ENCODE measurements at places on chromosomes 1 and 21. TPM values are rescaled to one million over a fixed set of nuclear protein-coding genes. Genes with fewer than 3 reads are reported as not detected.

KPNA6 gene
- total RNA-seq, result 53.3 TPM

SYCP1 gene
- not detected for total RNA-seq

OR10J1 gene
- not detected for total RNA-seq

MROH7 gene
- total RNA-seq, result 20.4 TPM

DYNLT5 gene
- 2.7 TPM for total RNA-seq

RBM15 gene
- 27.3 TPM for total RNA-seq

LMX1A gene
- total RNA-seq, result 0.68 TPM

NVL gene
- 30.7 TPM for total RNA-seq

KCNE1 gene
- 10.8 TPM for total RNA-seq

EXO1 gene
- 0.42 TPM for total RNA-seq

CR1L gene
- total RNA-seq, result not detected

FAM177B gene
- total RNA-seq, result 3.1 TPM

- H3K4me3 ChIP-seq, result no peak overlapping the region
- no peaks in the 10 kb centered on the region for H3K27me3 ChIP-seq
- DNase-seq, result no peak
- H3K27ac ChIP-seq, result no peak overlapping the region
- no peaks in the 10 kb centered on the region for H3K36me3 ChIP-seq
Observed at GRCh38 chr1:93676427-93676826, 5.2 kb downstream of the BCAR3 start.

DNA sequence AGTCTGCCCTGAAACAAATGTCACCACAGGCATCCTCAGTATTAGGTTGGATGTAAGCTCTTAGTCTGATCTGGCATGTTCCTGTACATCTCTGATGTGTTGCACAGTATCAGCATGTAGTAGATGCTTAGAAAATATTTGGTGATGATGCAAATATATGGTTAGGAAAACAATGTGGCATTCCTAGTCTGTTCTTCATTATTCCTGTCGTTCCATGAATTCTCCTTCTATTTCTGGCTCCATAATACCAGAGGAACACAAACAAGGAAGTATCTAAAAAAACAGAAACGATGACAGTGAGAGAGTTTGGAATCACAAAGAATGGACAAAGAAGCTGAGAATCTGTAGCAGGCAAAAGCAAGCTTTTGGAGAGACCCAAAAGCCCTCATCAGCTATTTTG is 236.6 kb downstream of the HHAT start:
- no peaks in the 10 kb centered on the region for H3K36me3 ChIP-seq
- H3K27ac ChIP-seq, result no peak overlapping the region
- DNase-seq, result no peak
- H3K27me3 ChIP-seq, result no peaks in the 10 kb centered on the region
- no peaks in the 10 kb centered on the region for H3K4me1 ChIP-seq

- no peaks in the 10 kb centered on the region for H3K36me3 ChIP-seq
- no peak overlapping the region for H3K27ac ChIP-seq
- no peak for DNase-seq
- no peaks in the 10 kb centered on the region for H3K27me3 ChIP-seq
- H3K4me1 ChIP-seq, result no peaks in the 10 kb centered on the region
Observed at GRCh38 chr1:206873603-206874188, 8.3 kb downstream of the IL20 start.

DNA sequence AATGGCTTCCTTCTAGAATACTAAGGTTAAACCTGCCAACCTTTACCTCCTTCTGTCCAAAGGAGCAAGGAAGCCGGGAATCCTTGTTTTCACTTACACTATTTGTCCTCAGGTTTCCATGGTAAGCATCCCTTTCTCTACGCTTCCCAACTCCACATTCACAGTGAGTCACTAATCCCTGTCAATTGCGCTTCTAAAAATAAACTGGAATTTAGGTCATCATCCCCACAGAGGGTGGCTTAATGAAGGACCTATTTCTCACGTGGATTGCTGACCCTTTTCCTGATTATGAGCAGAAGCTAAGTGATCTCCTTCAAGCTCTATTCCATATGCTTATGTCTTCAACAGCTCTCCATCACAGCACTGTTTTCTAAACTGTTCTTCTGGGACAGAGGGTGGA is 39.9 kb upstream of the ABCA4 start:
- H3K4me3 ChIP-seq, result no peak overlapping the region
- no peak for DNase-seq
- no peaks in the 10 kb centered on the region for H3K4me1 ChIP-seq
- H3K36me3 ChIP-seq, result no peaks in the 10 kb centered on the region

GRCh38 chr1:203152158-203153034 is 23.2 kb downstream of the MYBPH start:
- no peak overlapping the region for H3K4me3 ChIP-seq
- DNase-seq, result no peak
- no peaks in the 10 kb centered on the region for H3K27me3 ChIP-seq

DNA sequence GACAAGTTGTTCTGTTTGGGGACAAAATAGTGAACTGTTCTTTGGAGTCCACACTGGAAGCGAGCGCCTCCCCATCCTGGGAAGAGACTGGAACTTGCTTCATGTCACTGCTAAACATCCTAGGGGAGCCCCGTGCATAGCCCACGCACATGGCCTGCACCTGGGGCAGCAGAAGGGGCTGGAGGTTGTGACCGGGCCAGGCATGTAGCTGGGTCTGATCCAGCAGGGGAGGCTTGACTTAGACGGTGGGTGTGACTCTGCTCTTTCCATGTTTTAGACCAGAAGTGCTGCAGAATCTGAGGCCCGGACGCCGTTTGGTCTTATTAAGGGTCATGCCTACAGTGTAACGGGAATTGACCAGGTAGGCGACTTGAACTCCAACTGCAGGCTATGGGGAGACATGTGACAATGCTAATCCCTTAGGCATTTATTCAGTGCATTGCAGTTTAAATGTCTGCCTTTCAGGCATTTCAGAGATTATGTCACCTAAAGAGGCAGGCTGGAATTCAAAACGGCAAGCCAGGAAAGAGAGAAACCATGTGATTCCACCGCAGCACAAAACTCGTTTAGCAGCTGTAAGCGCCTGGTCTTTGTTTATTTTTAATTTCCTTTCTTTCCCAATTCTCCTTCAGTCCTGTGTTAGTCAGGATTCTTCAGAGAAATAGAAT is 21.8 kb downstream of the CAPN9 start:
- H3K27ac ChIP-seq, result no peak overlapping the region
- peaks cover 8% of the 10 kb centered on the region for H3K4me1 ChIP-seq
- no peaks in the 10 kb centered on the region for H3K27me3 ChIP-seq
- no peaks in the 10 kb centered on the region for H3K36me3 ChIP-seq
- DNase-seq, result no peak
- H3K4me3 ChIP-seq, result no peak overlapping the region

GRCh38 chr1:224067207-224067606 is 46.7 kb upstream of the FBXO28 start:
- no peaks in the 10 kb centered on the region for H3K4me1 ChIP-seq
- H3K36me3 ChIP-seq, result no peaks in the 10 kb centered on the region
- H3K27me3 ChIP-seq, result no peaks in the 10 kb centered on the region
- no peak overlapping the region for H3K27ac ChIP-seq
- no peak for DNase-seq
- H3K4me3 ChIP-seq, result no peak overlapping the region

- no peaks in the 10 kb centered on the region for H3K36me3 ChIP-seq
- no peak overlapping the region for H3K27ac ChIP-seq
- no peak for DNase-seq
- no peaks in the 10 kb centered on the region for H3K4me1 ChIP-seq
- H3K4me3 ChIP-seq, result no peak overlapping the region
Observed at GRCh38 chr1:84037758-84038611, 39.1 kb upstream of the TTLL7 start.

DNA sequence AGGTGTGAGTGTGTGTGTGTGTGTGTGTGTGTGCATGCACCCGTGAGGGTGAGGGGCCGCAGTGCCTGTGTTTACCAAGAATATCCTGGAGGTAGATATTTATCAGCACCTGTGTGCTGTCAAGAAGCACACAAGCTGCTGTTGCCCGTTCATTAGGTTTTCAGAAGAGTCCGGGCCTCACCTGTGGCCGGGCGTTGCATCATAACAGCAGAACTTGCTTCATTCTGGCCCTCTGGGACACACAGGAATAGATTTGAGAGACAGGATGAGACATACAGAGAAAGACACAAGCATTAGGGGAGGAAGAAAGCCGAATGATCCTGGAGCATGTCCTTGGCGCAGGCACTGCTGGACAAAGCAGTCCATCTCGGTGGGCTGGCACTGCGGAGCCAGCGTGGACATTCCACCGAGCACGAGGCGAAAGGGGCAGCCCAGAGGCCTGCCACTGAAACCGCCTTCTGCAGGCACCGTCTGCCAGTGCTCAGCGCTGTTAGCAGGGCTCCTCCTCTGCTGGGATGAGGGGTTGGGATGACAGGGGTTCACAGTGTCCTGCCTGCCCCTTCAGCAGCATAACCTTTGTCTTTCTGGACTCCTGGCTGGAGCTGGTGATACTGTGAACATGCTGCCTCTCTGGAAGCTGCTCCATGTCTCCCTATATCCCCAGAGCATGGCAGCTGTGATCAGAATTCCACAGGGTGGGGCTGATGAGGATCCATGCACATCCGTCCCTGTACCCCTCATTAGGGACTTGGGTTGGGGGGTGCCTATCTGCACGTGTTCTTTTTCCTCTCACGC is 81.1 kb downstream of the PEX14 start:
- no peaks in the 10 kb centered on the region for H3K36me3 ChIP-seq
- no peaks in the 10 kb centered on the region for H3K27me3 ChIP-seq
- H3K27ac ChIP-seq, result no peak overlapping the region
- H3K4me3 ChIP-seq, result no peak overlapping the region

- H3K36me3 ChIP-seq, result no peaks in the 10 kb centered on the region
- no peaks in the 10 kb centered on the region for H3K4me1 ChIP-seq
- peak overlapping the region; percentile 81 for H3K27ac ChIP-seq
Observed at GRCh38 chr1:237042892-237043576, 1.1 kb downstream of the RYR2 start.

DNA sequence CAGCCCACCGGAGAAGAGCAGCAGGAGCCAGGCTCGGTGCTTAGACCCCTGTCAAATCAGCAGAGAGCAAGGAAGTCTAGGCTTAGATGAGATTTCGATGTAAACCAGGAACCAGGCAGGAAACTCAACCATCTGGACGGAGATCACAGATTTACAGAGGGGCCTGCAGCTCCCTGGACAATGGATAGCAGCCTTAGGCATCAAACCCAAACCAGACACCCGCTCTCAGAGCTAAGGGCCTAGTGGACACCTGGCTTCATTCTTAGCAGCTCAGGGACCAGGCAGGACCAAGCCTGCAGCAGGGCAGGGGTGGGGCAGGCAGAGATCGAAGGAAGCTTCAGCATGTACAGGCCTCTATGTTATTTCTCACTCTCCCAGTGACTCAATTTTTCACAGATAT is 127.8 kb upstream of the FMN2 start:
- DNase-seq, result no peak
- no peaks in the 10 kb centered on the region for H3K4me1 ChIP-seq
- H3K4me3 ChIP-seq, result no peak overlapping the region
- no peaks in the 10 kb centered on the region for H3K27me3 ChIP-seq

DNA sequence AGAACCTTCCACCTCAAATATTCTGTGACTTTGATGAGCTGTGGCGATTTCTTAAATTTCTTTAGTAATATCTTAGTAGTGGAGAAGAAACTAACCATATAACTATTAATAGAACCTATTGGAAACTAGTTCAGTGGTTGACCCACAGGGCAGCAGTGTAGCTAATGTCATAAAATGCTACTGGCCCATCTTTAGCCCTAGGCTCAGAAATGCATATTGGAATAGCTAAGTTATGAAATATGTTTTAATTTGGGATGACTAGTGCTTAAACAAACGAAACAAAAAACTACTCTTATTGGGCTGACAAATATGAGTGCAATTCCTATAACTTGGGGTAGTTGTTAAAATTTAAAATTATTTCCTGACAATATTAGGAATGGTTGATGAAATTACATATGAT is 20.2 kb downstream of the MACO1 start:
- peaks cover 12% of the 10 kb centered on the region for H3K36me3 ChIP-seq
- H3K4me1 ChIP-seq, result peaks cover 2% of the 10 kb centered on the region
- H3K27me3 ChIP-seq, result no peaks in the 10 kb centered on the region
- DNase-seq, result no peak
- H3K27ac ChIP-seq, result no peak overlapping the region
- H3K4me3 ChIP-seq, result no peak overlapping the region

DNA sequence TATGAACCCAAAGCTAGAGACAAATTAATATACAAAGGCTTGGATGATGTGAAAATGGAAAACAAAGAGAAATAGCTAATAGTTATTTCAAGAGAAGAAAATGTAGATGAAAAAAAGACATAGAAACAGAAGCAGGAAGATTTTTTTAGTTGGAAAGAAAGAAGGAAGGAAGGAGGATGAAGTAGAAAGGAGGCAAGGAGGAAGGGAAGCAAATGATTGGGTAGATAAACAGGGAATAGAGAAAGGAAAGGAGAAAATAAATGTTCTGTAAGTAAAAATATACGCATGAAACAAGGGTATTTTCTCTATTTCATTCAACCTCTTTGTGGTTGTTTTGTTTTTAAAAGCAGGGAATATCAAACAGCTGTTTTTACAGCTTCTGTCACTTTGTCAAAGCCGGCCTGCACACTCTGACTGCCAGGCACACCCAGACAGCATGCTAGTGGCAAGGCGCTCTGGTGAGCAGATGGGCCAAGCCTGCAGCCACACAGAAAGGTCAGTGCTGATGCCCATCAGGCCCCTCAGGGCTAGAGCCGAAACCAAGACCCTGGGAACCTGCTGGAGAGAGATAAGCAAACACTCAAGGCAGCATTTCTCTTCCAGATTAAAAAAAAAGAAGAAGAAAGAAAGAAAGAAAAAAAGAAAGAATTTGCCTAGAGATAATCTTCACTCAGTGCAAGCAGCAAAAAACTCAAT is 72.9 kb upstream of the CTTNBP2NL start:
- no peak overlapping the region for H3K27ac ChIP-seq
- peaks cover 1% of the 10 kb centered on the region for H3K4me1 ChIP-seq
- no peak overlapping the region for H3K4me3 ChIP-seq

GRCh38 chr1:99171184-99171813 is 93.0 kb upstream of the PLPPR4 start:
- H3K27ac ChIP-seq, result no peak overlapping the region
- no peak overlapping the region for H3K4me3 ChIP-seq
- no peaks in the 10 kb centered on the region for H3K36me3 ChIP-seq
- no peak for DNase-seq

GRCh38 chr1:239354231-239354630 is 32.1 kb upstream of the CHRM3 start:
- H3K27ac ChIP-seq, result no peak overlapping the region
- H3K4me3 ChIP-seq, result no peak overlapping the region
- DNase-seq, result no peak
- H3K36me3 ChIP-seq, result no peaks in the 10 kb centered on the region

- DNase-seq, result peak; percentile 33
- peak overlapping the region; percentile 69 for H3K27ac ChIP-seq
- H3K36me3 ChIP-seq, result no peaks in the 10 kb centered on the region
Observed at GRCh38 chr1:56376188-56376984, 203.0 kb downstream of the PLPP3 start.

GRCh38 chr1:93411000-93411399 is 36.9 kb upstream of the FNBP1L start:
- peaks cover 8% of the 10 kb centered on the region for H3K4me1 ChIP-seq
- no peaks in the 10 kb centered on the region for H3K27me3 ChIP-seq
- H3K36me3 ChIP-seq, result no peaks in the 10 kb centered on the region
- H3K27ac ChIP-seq, result no peak overlapping the region

Measured in thoracic aorta (tissue), 2 donors.